ENCODE measurements at places on chromosomes 2 and 18. TPM values are rescaled to one million over a fixed set of nuclear protein-coding genes. Genes with fewer than 3 reads are reported as not detected.

GRCh38 chr18:45749918-45750689, 26.1 kb downstream of the SLC14A1 start:
- DNase-seq = no peak

The DCDC2C gene
- total RNA-seq = not detected

DNA sequence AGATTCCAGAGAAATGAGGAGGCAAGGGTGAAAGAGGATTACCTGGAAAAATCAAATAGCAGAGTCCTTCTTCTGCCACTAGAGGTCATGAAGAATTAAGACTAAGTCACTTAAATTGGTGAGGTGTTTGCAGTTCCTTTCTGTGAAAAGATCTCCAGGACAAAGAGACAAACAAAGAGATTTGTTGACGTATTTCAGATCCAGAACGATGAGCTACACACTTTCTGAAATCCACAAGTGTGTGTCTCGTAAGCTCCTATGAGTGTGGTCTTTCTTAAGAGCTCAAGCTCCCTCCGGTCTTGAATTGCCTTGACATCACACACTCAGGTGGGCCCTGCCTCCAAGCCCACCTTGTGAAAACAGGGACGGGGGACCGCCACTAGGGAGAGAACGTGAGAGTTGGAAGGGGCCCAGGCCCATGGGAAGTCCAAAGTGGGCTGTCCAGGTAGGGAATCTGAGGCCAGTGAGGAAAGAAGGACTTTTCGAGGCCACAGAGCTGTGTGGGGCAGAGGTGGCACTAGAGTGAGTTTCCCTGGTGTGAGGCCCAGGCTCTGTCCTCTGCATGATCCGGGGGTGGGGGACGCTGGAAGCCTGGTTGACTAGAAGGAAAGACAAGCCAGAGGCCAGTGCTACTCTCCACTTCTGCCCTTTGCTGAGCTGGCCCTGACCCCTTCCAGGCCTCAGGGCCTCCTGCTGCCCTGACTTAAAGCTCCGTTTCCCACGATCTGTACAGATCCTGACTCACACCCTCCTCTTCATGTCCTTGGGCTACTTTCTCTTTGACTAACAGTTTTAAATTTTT, 168.1 kb upstream of the NCK2 start:
- DNase-seq = no peak

- DNase-seq = no peak
Measured at GRCh38 chr2:43576981-43577892, 18.6 kb downstream of the THADA start.

GRCh38 chr2:23757686-23758433, 169.1 kb downstream of the ATAD2B start:
- peak; percentile 7 for DNase-seq

The LRRC30 gene
- not detected for total RNA-seq

GRCh38 chr18:23542461-23542860, 39.1 kb downstream of the RMC1 start:
- DNase-seq = no peak

DNA sequence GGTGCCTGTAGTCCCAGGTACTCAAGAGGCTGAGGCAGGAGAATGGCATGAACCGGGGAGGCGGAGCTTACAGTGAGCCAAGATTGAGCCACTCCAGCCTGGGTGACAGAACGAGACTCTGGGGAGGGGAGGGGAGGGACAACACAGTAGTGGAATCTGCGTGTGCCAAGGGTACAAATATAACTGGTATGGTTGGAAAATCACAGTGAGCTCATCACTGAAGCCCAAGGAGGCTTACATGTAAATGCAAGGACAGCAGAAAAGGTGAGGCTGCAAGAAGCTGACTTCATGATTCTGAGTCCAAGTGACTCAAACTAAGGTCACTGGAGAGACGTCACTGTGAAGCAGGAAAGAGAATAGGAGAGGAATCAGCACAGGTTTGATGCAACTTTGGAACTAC, 9.2 kb downstream of the SEPTIN10 start:
- no peak for DNase-seq

The ACVR1C gene
- under 0.01 TPM for total RNA-seq

The CFAP53 gene
- not detected for total RNA-seq

The PLGLB2 gene
- total RNA-seq = not detected

The CAPN14 gene
- not detected for total RNA-seq

GRCh38 chr2:113992090-113992489, 102.2 kb downstream of the ACTR3 start:
- DNase-seq = no peak

- DNase-seq = no peak
Measured at GRCh38 chr2:18856765-18857164, 267.4 kb upstream of the NT5C1B start.

- DNase-seq = no peak
Measured at GRCh38 chr2:189247276-189247675, 67.7 kb upstream of the COL5A2 start.

DNA sequence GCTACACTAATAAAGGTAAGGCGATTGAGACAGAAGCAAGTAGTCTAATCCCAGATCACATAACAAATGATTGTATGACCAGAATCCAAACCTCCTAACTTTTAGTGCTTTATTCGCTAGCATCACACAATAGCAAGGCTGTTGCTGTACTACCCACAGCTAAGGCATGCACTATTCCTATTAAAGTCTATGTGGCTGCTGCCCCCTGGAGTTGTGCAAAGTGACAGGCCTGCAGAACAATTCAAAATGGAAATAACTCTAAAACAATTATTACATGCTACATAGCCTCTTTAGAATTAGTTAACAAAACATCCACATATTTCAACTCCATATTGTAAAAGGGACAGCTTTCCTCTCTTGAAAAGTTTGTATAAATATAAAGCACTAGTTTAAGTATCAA, 6.0 kb downstream of the ERBB4 start:
- DNase-seq = no peak

DNA sequence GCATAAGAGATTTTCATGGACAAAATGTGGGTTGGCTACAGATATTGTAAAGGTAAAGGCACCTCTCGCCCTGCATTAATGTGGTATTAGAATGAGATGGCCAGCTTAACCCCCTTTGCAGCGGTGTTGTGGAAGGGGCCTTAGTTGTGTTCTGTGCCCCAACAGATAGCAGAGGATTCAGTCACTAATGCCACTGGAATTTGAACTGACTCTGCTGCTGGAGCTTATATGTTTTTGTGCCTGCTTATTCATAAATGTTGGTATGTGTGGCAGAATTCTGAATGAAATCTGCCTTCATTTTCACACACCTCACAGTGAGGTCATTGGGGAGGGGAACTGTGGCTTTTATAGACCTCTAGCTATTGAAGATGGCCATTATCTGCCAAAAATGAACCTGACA, 90.7 kb upstream of the ITGA6 start:
- no peak for DNase-seq

- peak; percentile 69 for DNase-seq
Measured at GRCh38 chr2:64988420-64989125, 626 bp upstream of the SLC1A4 start.

DNA sequence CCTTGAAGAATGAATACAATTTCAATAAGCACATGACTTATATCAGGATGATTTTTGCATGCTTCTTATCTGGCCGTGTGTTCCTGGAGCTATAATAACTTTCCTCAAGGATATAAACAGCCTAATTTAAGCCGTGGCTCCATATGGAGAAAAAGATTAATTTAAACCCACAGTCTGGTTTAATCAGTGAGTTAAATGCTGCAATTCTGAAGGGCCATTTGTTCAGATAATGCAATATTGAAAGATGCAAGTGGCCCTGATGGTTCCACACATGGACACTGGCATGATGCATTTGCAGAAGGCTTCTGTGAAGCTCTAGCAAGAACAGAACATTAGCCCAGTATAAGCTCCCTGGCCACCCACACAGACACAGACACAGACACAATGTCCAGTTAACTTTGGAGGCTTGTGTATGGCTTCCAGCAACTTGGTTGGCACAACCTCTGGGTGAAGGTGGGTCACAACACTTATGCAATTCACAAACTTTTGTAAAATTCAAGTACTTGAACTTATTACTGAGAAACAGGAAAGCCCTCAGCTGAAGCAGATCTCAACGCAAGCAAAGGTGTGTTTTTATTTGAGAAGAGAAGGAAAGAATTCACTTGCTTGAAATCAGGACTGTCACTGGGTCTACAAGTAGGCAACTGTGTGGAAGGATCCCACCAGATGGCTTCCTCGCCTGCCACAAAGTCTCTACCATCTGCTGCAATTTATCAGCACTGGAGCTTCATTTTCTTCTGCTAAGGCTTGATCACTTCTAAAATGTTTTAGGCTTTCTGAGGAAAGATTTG, 63.3 kb downstream of the MDH1 start:
- no peak for DNase-seq

DNA sequence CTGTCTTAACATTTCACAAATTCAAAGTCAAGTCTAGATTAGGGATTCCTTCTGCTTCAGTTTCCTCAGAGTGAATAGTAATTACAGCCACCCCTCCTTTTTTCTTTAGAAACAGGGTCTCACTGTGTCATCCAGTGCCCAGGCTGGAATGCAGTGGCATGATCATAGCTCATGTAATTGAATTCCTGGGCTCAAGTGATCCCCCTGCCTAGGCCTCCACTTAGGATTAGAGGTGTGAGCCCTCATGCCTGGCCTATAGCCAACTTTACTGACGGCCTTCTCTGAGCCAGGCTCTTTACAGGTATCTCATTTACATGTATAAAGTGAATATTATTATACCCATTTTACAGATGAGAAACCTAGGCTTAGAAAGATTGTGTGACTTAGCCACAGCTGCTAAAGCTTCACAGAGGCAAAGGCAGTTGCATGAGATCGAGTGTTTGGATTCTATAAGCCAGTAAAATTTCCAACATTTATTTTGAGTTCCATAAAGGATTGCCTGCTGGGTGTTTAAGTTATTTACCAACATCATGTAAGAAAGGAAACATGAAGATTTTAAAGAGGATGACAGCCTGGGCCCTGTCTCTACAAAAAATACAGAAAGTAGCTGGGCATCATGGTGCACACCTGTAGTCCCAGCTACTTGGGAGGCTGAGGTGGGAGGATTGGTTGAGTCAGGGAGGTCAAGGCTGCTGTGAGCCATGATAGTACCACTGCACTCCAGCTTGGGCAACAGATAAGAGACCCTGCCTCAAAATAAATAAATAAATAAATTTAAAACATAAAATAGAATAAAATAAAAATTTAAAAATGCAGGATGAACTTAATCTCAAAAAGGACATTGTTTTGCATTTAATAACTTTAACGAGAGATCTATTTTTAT, 1.8 kb downstream of the ENOSF1 start:
- DNase-seq = peak; percentile 35

The MPP4 gene
- not detected for total RNA-seq

DNA sequence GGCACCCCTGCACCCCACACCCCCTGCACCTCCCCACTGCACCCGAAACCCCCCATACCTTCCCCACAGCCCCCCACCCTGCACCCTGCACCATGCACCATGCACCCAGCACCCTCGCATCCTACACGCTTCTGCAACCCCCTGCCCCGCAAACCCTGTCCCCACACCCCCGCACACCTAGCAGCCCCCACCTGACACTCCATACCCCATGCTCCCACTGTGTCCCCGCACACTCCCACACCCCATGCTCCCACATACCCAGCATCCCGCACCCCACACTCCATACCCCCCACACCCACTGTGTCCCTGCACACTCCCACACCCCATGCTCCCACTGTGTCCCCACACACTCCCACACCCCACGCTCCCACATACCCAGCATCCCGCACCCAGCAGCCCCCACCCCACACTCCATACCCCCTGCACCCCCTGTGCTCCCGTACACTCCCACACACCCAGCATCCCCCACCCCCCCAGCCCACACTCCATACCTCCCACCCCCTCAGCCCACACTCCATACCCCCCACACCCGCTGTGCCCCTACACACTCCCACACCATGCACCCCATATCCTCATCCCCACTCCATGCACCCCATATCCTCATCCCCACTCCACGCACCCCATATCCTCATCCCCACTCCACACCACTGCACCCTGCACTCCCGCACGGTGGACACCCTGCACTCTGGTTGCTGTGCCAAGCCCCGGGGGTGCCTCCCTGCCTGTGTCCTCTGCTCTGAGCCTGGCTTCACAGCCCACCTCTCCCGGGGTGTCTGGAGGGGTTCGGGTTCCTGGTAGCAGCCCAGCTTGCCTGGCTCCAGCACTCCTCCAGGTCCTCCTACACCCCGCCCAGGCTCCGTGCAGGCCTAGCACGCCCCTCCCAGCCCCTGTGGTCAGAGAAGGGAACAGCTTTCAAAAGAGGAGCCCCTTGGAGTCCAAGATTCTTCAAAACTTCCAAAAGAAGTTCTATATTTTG, 93.9 kb upstream of the CTDP1 start:
- DNase-seq = no peak

DNA sequence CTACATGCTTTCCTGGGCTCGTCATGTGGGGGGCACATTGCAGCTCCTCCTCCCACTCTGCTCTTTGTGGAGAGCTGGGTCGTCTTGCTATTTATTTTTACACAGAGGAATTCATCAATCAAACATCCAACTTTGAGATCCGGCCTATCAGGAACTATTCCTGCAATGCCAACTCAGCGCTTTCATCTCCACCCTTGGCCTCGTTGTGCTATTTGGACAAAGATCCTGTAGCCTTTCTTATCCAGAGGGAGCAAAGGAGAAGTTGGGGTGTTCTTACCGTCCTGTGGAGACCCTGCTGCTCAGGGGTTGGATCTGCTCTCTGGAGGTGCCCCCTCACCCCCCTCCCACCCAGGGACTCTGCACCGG, 92.1 kb downstream of the ASB1 start:
- no peak for DNase-seq

GRCh38 chr18:616380-616995, 19.7 kb downstream of the CLUL1 start:
- no peak for DNase-seq

DNA sequence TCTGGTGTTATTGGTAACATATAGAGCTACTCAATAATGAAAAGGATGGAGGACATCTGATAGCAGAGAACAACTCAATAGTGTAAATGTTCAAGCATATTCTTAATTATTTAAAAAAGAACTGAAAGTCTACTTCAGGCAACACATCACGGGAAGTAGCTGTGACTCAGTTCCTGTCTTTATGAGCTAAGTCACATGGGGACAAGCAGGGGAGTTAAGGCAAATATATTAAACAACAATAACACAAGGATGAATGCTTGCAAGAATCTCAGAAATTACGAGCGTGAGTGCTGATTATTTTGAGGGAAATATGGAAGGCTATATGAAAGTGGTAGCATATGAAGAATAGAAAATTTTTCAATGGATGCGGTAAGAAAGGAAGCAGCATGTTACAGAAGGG, 4.0 kb upstream of the HNMT start:
- no peak for DNase-seq

The VIT gene
- 8.3 TPM for total RNA-seq

The RMDN2 gene
- 21.9 TPM for total RNA-seq

The LRRTM1 gene
- not detected for total RNA-seq

- no peak for DNase-seq
Measured at GRCh38 chr2:217364224-217364623, 504.4 kb upstream of the TNP1 start.

The SESTD1 gene
- 51.1 TPM for total RNA-seq

GRCh38 chr2:144111437-144111836, 408.5 kb downstream of the ZEB2 start:
- DNase-seq = peak; percentile 52

Measured in stomach (tissue), 19 donors.